ENCODE measurements at places on chromosomes 5 and 9. TPM values are rescaled to one million over a fixed set of nuclear protein-coding genes. Genes with fewer than 3 reads are reported as not detected.

Gene ABLIM3
- 0.08 TPM for total RNA-seq

- no peak for DNase-seq
Observed at GRCh38 chr9:25461416-25461815, 216.8 kb downstream of the TUSC1 start.

Gene FOXD4
- total RNA-seq, result 0.13 TPM

Gene TAF11L5
- total RNA-seq, result not detected

Gene SPINK1
- not detected for total RNA-seq

DNA sequence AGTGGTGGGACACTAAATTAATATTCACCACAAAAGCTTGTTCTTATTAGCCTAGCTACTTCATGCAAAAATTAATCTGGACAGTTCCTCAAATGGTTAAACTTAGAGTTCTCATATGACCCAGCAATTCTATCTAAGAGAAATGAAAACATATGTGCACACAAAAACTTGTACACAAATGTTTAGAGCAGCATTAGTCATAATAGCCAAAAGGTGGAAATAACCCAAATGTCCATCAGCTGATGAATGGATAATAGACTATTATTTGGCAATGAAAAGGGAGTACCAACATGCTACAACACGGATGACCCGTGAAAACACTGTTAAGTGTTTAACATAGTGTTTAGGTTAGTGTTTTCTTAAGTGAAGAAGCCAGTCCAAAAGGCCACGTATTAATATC is 32.8 kb upstream of the TNIP1 start:
- no peak for DNase-seq

Gene IFNA8
- not detected for total RNA-seq

Gene IFNA13
- total RNA-seq, result not detected

DNA sequence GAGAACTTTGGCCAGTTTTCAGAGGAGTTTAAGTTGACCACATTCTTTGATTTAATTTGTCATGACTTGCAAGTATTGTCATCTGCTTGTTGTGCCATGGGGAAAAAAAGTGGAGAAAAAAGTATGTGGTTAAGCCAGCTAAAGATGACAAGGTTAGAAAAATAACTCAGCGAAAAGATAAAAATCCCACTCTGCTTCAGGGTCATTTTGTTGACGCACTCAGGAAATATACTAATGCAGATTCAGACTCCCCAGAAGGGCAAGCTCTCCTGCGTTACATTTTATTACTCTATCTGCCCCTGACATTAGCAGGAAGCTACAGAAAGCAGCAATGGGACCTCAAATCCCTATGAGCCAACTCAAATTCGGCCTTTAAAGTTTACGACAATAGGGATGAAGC is 27.6 kb upstream of the TESK1 start:
- no peak for DNase-seq

Gene HK3
- 0.33 TPM for total RNA-seq

- no peak for DNase-seq
Observed at GRCh38 chr9:34398875-34399274, 22.2 kb upstream of the MYORG start.

Gene LCN15
- total RNA-seq, result not detected

DNA sequence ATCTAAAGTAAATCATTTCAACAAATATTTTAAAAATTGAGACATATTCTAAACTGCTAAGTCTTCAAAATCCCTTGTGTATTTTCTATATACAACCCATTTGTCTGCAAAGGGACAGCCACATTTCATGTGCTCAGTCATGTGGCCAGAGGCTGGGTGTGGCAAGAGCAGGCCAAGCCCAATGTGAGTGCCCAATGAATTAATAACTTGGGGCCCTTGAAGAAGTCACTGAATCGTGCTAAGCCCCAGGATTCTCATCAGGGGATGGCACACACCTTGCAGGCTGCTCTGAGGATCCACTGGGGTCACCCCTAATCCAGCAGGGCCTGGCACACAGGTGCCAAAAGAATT is 78.2 kb upstream of the SMIM23 start:
- no peak for DNase-seq

Gene SOWAHA
- not detected for total RNA-seq

- DNase-seq, result no peak
Observed at GRCh38 chr9:75269197-75269596, 180.9 kb downstream of the OSTF1 start.

DNA sequence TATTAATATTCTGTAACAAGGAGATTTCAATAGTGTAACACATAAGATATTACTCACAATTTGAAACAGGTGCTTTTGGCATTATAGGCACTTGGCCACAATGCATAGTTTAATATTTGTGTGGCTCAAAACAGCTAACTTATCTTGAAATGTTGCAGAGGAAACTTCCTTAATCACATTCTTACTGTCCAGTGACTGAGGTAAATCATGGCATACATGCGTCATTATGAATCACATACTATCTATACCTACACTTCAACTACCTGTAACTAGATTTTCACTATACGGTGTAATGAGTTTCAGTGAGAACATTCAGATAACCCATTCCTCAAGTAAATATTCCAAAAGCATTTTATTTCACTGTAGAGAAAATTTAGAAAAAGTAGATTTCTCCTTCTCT is 218.8 kb downstream of the PDE4D start:
- DNase-seq, result no peak

Gene LRRC19
- total RNA-seq, result not detected

GRCh38 chr9:131111186-131111853 is 14.1 kb upstream of the NUP214 start:
- no peak for DNase-seq

All from activated CD4-positive, alpha-beta memory T cell treated with anti-CD3 and anti-CD28 coated beads, Interleukin-2, amount 10 ng/mL, durations not matched to agents 7 days and 5 days (primary cell).